ENCODE measurements at places on chromosomes 1 and 21.

DNA sequence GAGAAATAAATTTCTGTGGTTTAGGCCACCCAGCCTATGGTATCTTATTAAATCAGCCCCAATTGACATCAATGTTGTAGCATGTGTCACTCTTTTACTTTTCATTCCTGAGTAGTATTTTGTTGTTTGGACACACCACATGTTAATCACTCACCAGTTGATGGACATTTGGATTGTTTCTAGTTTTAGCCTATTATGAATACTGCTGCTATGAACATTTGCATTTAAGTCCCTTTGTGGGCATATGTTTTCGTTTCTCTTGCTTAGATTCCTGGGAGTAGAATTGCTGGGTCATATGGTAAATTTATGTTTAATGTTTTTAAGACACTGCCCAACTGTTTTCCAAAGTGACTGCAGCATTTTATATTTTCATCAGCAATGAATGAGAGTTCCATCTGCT, 50.2 kb upstream of the NUF2 start:
- DNase-seq, result no peak

- DNase-seq, result no peak
Observed at GRCh38 chr1:93603601-93604000, 78.0 kb downstream of the BCAR3 start.

GRCh38 chr1:54883349-54884102, 3.5 kb downstream of the DHCR24 start:
- no peak for DNase-seq

- DNase-seq, result no peak
Observed at GRCh38 chr1:60573121-60573520, 499.6 kb upstream of the C1orf87 start.

DNA sequence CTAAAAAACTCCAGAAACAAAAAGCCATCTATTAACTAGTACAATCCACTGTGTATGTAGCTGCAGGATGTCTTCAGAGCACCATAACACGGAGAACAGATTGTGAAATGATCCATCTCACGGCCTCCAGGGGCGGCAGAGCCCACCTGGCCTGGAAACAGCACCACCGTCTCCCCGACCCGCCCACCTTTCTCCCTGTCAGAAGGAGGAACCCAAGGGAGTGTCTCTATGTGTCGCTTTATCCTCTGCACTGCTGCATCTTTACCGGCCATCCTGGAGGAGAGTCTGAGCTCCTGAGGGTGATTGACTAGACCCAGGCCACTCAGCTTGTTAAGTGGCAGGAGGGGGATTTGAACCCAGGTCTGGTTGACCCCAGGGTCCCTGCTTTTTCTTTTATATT, 405.0 kb downstream of the MATN1 start:
- DNase-seq, result no peak

DNA sequence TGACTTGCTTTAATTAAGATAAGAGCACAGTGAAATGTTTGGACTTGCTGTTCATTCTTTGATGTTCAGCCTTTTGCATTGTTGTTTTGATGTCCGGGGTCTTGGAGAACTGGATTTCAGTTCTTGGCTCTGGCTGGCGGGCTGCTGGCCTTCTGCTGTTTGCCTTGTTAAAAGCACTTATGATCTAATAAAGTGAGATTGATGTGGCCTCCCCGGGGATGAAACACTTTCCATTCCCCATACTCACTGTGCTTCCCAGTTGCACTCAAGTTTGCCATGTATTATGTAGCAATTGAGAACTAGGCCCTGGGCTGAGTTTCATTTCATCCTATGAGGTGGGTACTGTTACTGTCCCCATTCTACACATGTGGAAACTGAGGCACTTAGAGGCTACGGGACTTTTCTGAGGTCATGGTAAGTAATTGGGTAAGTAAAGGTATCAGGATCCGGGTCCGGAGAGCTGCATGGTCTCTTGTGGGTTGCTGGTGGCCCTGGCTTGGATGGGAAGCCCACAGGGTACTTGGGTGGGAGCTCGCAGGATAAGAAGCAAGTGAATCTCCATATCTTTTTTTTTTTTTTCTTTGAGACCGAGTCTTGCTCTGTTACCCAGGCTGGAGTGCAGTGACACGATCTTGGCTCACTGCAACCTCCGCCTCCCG, 127.7 kb upstream of the ZBTB40 start:
- no peak for DNase-seq

DNA sequence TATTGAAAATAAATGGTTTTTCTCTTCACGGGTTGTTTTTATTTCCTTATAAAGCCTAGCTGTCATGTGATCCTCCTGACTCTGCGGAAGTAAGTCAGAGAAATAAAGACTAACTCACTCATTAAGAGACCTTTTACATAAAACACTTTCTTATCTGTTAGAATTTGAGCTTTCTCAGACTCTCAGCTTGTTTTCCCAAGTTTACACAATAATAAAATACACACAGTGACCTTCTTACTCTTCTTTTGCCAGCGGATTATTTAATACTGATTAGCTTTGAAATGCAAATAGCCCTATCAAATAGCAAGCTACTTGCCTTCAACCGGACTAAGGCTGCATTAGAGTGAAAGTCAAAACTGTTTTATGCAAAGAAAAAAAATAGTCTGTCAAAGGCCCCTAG, 45.5 kb upstream of the CXADR start:
- no peak for DNase-seq

DNA sequence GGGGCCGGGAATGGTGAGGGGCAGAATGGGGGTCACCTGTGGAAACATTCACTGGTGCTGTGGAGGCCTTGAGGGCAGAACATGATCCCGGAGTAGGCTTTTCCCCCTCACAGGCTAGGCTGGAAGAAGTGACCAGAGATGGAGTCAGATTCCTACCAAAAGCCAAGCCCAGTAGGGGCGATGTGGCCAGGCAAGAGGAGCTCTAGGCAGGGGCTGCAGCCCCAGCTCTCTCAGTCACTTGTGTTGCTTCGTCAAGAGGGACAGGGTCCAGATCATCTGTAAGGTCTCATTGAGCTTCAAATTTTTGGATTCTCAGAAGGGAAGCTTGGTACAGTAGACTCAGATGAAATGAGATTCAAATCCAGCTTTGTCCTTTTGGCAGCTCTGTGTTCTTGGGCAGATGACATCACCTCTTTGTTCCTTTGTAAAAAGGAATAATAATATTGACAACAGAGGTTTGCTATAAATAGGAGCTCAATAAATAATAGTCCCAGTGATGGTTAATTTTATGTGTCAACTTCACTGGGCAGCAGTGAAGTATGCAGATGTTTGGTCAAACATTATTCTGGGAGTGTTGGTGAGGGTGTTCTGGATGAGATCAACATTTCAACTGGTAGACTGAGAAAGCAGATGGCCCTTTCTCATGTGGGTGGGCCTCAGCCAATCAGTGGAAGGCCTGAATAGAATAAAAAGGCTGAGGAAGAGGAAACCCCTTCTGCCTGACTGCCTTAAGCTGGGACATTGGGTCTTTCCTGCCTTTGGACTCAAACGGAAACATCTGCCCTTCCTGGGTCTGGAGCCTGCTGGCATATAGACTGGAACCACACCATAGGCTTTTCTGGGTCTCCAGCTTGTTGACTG, 324.7 kb upstream of the USP24 start:
- no peak for DNase-seq

DNA sequence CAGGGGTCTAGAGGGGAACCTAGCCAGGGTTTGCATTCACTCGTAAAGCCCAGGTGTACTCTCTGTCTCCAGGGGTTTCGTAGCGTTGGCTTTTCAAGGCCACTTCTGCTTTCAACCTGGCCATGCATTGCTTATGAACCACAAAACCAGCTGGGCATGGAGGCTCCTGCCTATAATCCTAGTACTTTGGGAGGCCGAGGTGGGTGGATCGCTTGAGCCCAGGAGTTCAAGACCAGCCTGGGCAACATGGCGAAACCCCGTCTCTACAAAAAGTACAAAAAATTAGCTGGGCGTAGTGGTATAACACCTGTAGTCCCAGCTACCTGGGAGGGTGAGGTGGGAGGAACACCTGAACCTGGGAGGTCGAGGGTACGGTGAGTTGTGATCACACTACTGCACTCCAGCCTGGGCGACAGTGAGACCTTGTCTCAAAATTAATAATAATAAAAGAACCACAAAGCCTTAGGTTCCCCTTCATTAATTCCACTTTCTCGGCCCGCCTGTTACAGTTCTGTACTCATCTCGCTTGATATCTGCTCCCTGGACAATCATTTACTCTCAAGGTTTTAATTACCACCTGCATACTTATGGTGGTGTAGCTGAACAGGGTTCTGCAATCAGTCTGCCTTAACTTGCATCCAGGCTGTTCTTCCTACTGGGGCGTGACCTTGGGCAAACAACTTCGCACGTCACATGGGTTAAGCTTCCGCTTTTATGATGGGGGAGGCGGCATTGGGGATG, 6.1 kb downstream of the SLC16A4 start:
- DNase-seq, result no peak

DNA sequence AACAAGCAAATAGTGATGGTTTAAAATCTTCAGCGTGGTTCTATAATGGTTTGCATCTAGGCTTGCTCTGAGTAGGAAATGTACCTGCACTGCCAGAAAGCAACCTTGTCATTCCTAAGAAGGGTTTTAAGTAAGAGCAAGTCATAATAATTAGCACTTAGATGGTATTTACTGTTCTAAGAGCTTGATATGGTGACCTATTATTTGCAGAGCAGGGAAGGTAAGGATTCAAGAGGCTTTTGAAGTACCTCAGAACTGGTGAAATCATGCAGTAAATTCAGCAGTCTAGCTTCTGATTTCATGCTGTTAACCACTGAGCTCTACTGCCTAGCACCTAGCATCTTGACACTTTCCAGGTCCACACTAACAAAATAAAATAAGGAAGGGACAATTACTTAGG, 23.7 kb downstream of the ATP1A1 start:
- DNase-seq, result no peak

- DNase-seq, result no peak
Observed at GRCh38 chr1:204376465-204376864, 16.7 kb upstream of the PLEKHA6 start.

- DNase-seq, result no peak
Observed at GRCh38 chr1:985126-985525, 3.2 kb upstream of the PERM1 start.

DNA sequence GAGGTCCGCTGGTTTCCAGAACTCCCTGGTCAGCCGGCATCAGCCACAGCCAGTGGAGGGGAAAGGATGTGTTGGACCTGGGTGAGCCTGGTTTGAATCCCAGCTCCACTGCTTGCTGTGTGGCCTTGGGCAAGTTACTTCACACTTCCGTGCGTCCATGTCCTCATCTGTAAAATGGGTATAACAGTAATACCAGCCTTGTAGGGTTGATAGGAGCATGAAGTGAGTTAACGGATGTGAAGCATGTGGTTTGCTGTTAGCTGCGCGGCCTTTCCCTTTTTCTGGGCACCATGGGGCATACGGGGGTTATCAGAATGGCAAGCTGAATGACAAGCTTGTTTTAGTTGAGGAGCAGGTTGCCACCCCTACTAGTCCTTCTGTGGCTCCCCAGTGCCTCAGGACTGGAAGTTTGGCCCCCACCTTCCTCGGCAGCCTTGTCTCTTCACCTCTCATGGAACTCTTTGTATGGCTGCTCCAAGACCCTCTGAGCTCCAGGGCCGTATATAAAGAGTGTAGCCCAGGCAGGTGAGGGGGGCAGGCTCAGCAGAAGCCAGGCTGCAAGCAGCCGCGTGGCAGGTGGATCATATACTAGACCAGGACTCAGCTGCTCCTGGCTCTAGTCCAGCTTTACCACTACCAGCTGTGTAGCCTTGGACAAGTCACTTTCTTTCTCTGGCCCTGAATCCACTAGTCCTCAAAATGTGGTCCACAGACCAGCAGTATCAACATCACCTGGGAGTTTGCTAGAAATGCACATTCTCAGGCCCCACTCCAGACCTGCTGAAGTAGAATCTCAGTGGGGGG, 95.4 kb downstream of the LACTBL1 start:
- no peak for DNase-seq

- DNase-seq, result no peak
Observed at GRCh38 chr1:9238134-9238533, 3.6 kb downstream of the H6PD start.

DNA sequence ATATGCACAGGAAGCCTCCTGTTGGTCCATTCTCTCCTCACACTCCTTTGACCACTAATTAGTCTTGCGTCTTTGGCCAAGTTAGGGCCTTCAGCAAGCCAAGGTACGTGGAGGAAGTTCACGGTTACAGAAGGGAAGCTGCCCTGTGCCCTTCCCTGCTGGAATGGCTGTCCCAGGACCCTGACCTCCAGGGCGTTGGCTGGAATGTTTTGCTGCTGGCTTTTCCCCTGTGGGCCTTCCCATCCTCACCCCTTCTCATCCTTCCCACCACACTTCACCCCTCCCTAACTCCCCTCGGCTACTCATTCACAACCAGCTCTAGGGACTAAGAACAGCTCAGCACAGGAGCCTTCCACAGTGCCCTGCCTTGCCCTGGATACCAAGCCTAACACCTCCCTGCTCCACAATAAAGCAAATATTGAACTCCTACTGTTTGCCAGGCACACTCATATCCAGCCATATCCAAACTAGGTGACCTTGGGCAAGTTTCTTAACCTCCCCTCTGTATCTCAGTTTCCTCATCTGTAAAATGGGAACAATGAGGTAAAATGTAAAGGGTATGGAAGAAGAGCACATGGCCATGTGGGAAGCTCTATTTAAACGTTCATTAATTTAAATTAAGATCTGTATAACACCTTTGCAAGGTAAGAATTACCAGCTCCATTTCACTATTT, 8.8 kb upstream of the CDCP2 start:
- DNase-seq, result no peak

DNA sequence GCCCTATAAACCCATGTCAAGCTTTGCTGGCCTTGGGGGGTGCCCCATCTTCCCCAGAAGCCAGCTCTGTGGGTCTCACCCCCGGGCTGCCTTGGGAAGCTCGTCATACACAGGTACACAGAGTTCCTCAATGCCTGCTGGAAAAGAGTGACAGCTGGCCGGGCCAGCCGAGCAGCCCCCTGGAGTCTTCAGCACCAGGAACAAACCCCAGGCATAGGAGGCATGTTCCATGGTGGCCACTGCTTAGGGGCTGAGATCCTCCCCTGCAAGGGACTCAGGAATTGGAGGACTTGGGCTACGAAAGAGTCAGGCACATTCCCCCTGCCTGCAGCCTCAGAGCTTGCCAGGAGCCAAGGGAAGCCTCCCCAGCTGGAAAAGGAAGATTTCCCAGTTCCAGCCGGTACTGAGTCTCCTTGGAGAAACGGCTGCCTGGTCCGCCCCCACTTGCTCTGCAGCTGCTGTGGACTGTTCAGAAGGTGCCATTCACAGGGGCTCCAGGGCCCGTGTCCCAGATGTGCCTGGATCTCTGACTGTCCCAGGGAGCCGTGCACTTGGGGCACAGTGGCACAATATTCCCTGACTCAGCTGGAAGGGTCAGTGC, 89.5 kb downstream of the STUM start:
- no peak for DNase-seq

DNA sequence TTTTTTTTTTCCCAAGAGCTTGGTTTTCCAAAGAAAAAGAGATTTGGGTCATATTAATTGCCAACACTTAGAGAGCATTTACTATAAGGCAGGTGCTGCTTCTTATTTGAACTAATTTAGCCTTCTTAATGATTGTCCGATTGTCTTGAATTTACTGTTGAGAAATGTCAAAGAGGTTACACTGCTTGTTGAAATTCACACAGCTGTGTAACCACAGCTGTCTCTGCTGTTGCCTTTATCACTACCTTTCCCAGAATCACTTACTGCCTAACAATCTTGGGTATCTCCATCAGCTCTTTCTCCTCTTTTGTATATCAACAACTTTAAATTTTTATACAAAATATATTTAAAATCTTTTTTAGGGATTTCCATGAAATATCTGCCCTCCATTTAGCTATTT, 115.6 kb downstream of the UCHL5 start:
- DNase-seq, result no peak
